ENCODE measurements at places on chromosomes 13 and 19.

DNA sequence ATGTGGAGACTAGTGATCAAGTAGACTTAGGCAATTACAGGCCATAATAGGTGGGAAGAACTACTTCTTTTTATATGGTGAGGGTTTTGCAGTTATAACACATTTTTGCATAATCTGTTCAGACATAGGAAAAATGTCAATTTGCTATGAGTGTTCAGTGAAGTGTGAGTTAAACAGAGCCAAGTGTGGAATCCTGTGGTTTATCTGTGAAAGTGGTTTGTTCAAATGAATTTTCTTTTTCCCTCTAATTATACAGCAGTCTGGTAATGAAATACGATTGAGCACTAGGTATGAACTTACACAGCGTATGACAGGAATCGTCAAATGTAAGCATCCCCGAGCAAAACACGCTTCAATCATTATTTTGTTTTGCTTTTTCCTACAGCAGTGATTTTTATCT, 178.3 kb downstream of the STK24 start:
- DNase-seq, result no peak

DNA sequence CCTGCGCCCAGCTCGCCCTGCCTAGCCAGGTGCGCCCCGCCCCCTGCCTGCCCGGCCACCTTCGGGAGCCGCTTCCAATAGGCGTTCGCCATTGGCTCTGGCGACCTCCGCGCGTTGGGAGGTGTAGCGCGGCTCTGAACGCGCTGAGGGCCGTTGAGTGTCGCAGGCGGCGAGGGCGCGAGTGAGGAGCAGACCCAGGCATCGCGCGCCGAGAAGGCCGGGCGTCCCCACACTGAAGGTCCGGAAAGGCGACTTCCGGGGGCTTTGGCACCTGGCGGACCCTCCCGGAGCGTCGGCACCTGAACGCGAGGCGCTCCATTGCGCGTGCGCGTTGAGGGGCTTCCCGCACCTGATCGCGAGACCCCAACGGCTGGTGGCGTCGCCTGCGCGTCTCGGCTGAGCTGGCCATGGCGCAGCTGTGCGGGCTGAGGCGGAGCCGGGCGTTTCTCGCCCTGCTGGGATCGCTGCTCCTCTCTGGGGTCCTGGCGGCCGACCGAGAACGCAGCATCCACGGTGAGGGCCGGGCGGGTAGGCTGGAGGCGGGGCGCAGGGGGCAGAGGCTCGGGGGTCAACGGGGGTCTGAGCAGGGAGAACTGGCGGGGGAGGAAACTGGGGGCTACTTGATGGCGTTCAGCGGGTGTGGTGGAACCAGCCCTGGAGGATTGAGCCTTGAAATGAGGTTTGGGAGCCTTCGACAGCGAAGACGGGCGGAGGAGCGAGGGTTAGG, at the start of gene SPINT2:
Gene SPINT2, plus strand, starts transcription at position 88 of the 727 bp plus-strand sequence. Its CDS starts 320 bp downstream, at position 408.
- DNase-seq, result no peak

GRCh38 chr19:38849860-38850435, at the start of gene HNRNPL:
Gene HNRNPL, minus strand, starts transcription at chr19:38849986. Its CDS starts 20 bp downstream, at chr19:38849966.
- DNase-seq, result peak; percentile 99

DNA sequence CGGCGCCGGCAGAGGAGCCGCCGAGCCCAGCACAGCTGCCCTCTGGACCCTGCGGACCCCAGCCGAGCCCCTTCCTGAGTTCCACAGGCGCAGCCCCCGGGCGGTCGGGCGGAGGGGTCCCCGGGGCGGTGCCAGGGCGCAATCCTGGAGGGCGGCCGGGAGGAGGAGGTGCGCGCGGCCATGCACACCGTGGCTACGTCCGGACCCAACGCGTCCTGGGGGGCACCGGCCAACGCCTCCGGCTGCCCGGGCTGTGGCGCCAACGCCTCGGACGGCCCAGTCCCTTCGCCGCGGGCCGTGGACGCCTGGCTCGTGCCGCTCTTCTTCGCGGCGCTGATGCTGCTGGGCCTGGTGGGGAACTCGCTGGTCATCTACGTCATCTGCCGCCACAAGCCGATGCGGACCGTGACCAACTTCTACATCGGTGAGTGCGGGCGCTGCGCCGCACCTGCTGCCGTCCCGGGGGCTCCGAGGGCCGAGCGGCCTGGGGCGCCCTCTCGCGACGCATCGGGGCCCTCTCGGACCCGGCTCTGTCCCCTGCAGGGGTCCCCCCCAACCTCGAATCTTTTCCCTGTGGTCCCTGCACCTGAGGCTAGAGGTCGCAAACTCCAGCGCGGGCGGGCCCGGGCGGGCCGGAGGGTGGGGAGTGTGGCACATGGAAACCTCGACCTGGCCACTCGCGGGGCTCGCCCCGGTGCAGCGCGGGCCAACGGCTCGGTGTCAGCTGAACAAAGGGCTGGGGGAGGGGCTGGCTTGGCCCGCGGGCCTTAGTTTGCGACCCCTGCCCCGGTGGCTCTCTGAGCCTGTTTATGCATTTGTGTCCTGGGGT, at the start of gene KISS1R:
Gene KISS1R, plus strand, starts transcription at position 11 of the 829 bp plus-strand sequence. Its CDS starts 170 bp downstream, at position 181.
- DNase-seq, result no peak

DNA sequence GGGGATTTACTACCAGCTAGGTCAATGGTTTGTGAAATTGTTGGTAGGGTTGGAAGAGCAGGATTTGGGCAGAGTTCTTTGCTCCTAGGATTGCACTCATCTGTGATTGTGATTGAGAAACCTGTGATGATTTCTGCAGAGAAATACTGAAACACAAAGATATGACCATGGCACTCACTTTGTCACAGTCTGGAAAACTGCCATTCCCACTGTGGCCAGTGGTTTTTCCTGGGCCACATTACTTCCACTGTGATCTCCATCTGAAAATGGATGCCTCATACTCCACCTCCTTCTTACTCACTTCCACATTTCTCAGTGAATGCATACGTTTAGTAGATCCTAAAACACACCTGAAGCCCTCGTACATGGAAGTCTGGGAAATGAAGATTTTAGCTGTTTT, 593.2 kb downstream of the LMO7 start:
- no peak for DNase-seq

DNA sequence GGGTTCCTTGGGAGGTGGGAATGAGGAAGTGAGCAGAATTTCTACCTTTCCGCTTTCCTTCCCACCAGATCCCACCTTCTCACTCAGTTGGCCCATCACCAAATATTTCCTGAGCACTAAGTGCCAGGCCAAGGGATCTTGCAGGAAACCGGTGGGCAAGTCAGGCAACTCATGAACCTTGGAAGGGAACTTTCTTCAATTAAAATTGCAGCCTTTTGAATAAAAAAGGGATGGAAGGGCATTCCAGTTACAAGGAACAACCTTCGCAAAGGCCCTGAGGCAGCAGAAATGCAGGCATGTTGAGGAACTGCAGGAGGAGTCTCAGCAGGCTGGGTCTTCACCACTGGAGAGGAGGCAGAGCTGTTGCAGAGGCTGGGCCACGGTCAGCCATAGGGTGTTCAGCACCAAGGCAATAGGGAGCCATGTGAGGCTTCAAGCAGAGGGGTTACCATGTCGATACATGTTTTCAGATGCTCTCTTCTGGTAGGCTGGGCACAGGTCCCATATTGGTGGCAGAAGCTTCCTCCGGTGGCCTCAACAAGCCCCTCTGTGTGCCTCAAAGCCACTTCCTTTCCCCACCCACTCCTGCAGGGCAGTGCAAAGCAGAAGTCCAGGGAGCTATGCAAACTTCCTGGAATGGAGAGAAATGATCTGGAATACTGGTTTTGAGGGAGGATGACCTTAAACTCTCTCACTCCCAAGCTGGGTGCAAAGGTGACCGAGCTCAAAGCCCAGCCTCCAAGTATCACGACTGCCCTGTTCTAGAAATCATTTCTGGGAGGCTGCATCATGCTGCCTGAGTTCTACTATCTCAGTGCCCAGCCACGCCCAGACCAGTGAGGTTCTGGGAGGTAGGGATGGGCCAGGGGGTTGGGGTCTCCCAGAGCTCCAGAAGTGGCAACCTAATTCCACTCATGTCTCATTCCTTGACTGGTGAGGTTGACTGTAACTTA, at the start of gene FUT6:
Gene FUT6, minus strand, starts transcription at position 638 of the 953 bp plus-strand sequence. CDS start 7,135 bp downstream, outside the sequence.
- DNase-seq, result no peak

GRCh38 chr19:13099073-13099999, 3.3 kb downstream of the LYL1 start:
- DNase-seq, result peak; percentile 80

DNA sequence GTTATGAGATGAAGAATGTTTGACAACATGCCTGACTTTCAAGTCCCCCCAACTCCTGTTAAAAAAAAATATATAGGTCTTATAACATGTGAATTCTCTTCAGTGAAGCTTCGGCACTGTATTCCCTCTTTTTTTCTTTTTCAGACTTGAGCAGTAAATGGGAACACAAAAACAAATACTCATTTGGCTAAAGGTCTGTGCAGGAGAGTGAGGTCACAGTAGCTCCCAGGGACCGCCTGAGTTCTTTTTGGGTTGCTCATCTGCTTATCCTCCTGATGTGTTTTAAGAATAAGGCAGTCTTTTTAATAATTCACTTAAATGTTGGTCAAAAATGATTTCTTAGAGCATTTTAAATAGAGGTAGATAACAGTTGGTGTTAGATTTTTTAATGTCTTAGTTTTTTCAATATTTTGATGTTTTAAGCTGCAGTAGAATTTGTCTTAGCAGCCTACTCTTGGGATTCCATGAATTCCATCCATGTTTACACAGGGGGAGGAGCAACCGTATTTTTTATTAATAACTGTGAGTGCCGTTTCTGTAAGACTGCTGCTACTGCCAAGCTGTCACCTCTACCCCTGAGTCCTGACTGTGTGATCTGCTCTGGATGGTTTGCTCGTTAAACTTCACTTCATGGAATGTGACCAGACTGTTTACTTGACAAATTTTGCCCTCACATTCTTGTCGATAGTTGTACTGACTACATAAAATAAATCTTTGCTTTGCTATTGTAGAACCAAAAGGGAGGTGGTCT, 14.9 kb downstream of the HNRNPM start:
- DNase-seq, result no peak

DNA sequence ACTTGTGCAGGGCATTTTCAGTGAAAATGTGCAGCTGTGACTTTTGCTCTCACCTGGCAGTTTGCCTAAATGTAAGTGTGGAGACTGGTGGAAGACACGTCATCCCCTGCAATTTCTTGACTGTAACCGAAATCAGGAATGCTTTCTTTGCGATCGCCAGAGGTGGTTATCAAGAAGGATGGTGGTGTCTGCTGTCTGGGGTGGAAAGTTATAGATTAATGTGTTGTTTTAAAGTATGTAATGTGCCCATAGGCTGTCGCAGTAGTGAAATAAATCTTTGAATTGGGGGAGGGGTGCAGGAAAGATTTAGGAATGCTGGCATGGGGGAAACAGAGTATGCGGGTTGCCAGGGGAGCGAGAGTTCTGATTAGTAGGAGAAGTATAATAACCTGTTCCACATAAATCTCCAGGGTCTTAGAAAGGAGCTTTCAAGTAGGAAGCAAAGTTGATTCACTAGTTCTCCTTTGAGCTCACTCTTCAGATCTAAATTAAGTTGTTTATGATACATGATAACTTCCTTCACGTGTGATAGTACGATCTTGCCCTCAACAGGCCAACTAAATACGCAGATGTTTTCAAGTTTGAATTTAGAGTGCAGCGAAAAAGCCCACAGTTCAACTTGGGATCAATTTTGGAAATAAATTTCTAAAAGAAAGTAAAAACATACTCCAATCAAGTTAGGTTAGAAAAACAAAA, 1520.0 kb upstream of the SLC10A2 start:
- no peak for DNase-seq
